Body of pancreas (tissue), 4 donors: ENCODE measurements at places on chromosomes 6 and 20. TPM values are rescaled to one million over a fixed set of nuclear protein-coding genes. Genes with fewer than 3 reads are reported as not detected.

GRCh38 chr6:24391756-24392405 is 10.9 kb upstream of the MRS2 start:
- no peaks in the 10 kb centered on the region for H3K36me3 ChIP-seq
- DNase-seq = no peak
- H3K4me3 ChIP-seq = no peak overlapping the region
- H3K4me1 ChIP-seq = no peaks in the 10 kb centered on the region
- no peak overlapping the region for H3K27ac ChIP-seq
- no peaks in the 10 kb centered on the region for H3K27me3 ChIP-seq

DNA sequence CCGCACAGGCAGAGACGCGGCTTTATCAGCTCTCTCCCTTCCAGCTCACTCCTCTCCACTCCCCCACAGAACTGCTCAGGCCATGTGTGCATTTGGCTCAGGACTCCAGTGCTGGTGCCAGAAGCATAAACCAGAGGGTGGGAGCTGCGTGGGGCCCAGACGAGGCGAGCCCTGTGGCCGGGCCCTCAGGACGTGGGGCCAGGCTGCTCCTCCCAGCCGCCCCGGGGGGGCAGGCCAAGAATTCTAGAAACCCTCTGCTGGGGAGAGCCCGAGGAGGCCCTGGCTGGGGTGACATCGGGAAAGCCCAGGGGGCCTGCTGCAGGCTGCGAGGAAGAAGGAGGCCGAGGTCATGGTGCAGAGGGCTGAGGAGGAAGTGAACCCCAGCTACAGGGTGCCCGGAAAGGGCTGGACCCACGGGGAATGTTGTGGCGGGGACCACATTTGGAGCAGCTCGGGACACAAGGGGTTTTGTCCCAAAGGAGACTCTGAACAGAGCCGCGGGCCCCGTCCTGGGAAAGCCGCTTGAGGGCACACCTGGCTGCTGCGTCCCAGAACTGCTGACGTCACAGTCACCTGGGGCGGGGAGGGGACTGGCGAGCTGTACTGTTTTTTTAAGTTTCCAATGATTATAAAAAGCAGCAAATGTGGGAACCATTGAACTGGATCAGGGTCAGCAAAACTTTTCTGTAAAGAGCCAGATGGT is 107.1 kb downstream of the BANF2 start:
- H3K27ac ChIP-seq = peak overlapping the region; percentile 94
- no peaks in the 10 kb centered on the region for H3K36me3 ChIP-seq
- peaks cover 55% of the 10 kb centered on the region for H3K4me1 ChIP-seq
- DNase-seq = peak; percentile 96
- no peak overlapping the region for H3K4me3 ChIP-seq

DNA sequence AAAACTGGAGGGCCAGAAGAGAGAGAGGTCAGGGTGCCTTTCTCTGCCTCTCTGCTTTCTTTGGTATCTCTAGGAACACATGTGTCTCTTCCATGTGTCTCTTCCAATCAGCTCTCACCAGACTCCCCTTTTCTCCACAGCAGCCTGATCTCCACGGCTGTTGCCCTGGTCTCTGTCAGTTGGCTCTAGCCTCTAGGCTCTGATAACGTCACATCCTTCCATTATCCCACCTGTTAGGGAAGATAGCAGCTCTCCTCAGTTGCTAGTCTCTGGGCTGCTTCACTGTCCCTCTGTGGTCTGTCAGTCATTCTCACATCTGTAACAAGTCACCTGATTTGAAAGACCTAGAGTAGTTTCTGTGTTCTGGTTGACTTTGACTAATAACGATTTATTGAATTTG is 80.2 kb downstream of the PLCB4 start:
- H3K4me1 ChIP-seq = no peaks in the 10 kb centered on the region
- no peak overlapping the region for H3K27ac ChIP-seq
- no peaks in the 10 kb centered on the region for H3K27me3 ChIP-seq
- H3K4me3 ChIP-seq = no peak overlapping the region
- no peak for DNase-seq
- no peaks in the 10 kb centered on the region for H3K36me3 ChIP-seq

Gene REM1
- 1.0 TPM for total RNA-seq

DNA sequence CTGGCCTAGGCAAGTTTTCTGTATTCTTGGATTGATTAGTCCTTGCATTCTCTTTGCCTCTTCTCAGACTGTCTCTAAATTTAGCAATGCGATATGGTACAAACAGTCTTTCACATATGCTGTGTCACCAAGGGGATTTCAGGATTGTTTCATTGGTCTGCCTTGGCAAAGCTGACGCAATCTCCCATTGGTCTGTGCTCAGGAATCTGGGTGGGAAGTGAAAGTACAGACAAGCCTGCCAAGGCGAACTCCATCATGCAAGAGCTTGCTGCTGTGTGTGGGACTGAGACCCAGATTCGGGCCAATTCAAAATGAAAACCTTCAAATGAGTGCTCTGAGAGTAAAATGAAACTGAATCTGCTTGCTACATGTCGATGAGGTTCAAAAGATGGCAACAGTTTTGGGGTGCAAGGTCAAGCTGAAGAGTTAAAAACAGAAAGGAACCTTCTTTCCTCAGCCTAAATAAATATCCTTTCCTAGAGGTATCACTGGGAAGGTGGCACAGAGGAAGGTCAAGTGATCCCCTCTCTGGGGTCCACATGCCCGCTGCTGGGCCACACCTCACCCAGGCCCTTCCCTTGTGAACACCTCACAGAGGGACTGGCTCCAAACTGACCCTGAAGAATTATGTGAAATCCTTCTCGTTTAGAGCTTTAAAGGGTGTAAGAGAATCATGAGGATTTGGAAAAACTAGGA is 198.8 kb upstream of the PREP start:
- H3K27me3 ChIP-seq = no peaks in the 10 kb centered on the region
- H3K4me3 ChIP-seq = no peak overlapping the region
- no peaks in the 10 kb centered on the region for H3K4me1 ChIP-seq
- DNase-seq = peak; percentile 76
- H3K27ac ChIP-seq = peak overlapping the region; percentile 18
- H3K36me3 ChIP-seq = no peaks in the 10 kb centered on the region

Gene OR12D3
- not detected for total RNA-seq

GRCh38 chr6:127950566-127951145 is 49.8 kb upstream of the THEMIS start:
- H3K4me3 ChIP-seq = no peak overlapping the region
- no peaks in the 10 kb centered on the region for H3K36me3 ChIP-seq

Gene LRFN2
- total RNA-seq = not detected

Gene PROKR2
- not detected for total RNA-seq

DNA sequence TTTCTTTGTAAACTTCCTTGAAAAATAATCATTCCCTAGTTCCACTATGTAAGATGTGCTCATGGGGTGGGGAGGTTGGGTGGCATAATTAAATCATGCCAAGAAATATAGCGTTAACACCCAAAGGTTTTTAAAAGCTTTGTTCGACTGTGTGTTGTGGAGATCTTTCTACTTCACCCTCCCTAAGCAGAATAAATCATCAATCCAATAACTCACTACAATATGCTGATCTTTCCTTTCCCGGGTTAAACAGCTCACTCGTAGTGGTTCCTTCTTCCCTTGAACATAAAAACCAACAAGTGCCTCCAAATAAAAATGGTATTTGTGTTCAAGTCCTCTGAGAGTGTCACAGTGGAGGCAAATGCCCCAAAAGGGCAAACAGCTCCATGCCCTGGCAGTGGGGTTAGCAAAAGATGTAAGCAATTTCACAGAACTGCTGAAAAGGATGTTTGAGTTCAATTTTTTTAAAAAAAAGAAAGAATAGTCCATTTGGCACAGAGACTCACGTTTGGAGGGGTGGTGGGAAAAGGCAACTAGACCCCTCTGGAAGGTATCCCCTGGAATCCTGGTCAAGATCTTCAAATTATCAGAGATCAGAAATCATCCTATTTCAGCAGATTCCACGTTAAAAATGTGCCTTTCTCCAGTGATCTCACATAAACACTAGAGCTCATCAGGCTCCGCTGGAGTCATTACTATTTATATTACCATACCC is 99.1 kb downstream of the TFAP2A start:
- no peak for DNase-seq
- H3K27ac ChIP-seq = no peak overlapping the region
- H3K27me3 ChIP-seq = no peaks in the 10 kb centered on the region
- H3K4me3 ChIP-seq = no peak overlapping the region
- no peaks in the 10 kb centered on the region for H3K36me3 ChIP-seq

Gene CFAP61
- total RNA-seq = 0.52 TPM

DNA sequence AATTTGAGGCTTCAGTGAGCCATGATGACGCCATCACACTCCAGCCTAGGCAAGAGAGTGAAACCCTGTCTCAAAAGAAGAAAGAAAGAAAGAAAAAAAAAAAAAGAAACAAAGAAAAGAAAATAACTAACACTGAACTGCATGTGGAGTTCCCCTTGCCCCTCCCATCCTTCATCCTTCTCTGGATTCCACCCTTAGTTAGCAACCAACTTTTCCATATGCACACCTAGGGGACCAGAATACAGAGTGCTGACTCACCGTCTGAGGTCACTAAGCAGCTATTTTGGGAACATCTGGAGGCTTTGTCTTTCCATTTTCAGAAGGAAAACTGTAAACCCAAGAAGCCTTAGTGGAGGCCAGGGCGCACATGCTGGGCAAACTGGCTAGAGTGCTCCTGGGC is 257.4 kb downstream of the MAFB start:
- no peak for DNase-seq
- no peaks in the 10 kb centered on the region for H3K4me1 ChIP-seq
- no peak overlapping the region for H3K27ac ChIP-seq
- H3K4me3 ChIP-seq = no peak overlapping the region
- H3K27me3 ChIP-seq = no peaks in the 10 kb centered on the region

Gene TINAG
- not detected for total RNA-seq

DNA sequence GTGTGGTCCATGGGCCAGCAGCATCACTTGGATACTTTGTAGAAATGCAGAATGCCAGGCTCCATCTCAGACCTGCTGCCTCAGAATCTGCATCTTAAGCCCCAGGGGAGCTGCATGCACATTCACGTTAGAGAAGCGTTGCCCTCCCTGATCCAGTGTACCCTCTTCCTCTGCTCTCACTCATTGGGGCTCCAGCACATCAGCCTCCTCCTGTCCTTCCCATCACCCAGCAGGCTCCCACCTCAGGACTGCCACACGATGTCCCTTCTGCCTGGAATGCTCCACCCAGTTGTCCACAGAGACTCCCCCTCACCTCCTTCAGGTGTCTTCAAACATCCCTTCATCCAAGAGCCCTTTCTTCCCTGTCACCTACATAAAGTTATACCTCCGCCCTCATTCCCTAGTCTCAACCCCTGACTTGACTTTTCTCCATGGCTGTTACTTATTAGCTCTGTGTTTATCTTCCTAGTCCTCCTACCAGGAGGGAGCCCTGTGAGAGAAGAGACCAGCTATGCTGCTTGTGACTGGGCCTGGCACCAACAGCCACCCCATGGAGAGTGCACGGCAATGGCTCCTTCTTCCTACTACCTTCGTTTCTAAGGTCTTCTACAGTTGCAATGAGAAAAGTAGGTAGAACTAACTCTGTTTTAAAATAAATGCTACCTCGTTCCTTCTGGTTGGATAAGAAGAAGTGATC is 3.3 kb upstream of the ACSS1 start:
- no peaks in the 10 kb centered on the region for H3K27me3 ChIP-seq
- DNase-seq = peak; percentile 57
- H3K36me3 ChIP-seq = no peaks in the 10 kb centered on the region
- H3K27ac ChIP-seq = peak overlapping the region; percentile 67
- peaks cover 60% of the 10 kb centered on the region for H3K4me1 ChIP-seq

Gene PXMP4
- 5.2 TPM for total RNA-seq

DNA sequence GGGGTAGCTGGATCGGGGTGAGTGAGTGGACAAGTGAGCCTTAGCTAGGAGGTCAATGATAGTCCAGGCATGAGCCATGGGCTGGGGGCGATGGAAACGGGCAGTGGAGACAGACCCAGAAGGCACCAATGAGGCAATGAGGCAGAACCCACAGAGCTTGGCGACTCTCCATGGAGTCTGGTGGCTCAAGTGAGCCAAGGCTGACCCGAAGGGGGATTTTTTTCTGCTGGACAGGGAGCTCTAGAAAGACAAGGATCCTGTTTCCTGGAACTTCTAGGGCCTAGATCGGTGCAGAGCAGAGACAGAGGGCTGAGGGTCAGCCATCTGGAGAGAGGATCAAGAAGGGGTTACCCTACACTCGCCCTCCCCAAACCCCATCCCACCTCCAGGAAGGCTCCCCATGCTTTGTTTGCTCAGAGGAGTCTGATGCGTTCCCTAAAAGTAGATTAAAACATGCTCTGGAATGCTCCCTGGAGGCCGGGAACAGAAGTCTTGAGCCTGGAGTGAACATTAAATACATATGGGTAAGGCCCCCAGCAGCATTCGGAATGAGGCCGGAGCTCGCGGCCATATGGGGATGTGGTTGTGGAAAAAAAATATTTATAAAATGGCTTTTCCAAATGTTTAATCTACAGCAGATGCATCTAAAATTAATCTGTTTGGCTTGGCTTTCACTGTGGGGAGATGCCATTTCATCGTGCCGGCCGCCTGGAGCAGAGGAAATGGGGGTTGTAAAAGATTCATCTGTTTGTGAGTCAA is 237.8 kb upstream of the PMEPA1 start:
- no peaks in the 10 kb centered on the region for H3K36me3 ChIP-seq
- no peak overlapping the region for H3K27ac ChIP-seq
- no peaks in the 10 kb centered on the region for H3K27me3 ChIP-seq
- H3K4me1 ChIP-seq = no peaks in the 10 kb centered on the region

DNA sequence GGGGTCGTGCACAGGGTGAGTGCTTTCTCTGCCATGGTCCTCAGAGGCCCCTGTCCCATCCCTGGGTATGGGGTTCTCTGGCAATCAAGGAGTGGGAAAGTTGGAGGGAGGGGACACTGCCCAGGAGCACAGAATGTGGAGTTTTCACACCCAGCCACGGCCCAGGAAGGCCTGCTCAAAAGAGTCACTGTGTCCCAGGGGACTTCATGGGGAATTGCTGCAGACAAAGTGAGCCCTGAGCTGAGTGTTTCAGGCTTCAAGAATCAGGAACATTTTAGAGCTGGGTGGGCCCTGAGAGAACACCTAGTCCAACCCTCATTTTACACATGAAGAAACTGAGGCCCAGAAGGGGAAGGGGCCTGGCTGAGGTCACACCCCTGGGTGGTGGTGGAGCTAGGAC is 5.7 kb downstream of the MAPK13 start:
- H3K27me3 ChIP-seq = no peaks in the 10 kb centered on the region
- no peak for DNase-seq
- peaks cover 16% of the 10 kb centered on the region for H3K36me3 ChIP-seq
- no peak overlapping the region for H3K27ac ChIP-seq
- peaks cover 25% of the 10 kb centered on the region for H3K4me1 ChIP-seq

GRCh38 chr6:139841794-139842215 is 467.4 kb upstream of the CITED2 start:
- H3K27me3 ChIP-seq = no peaks in the 10 kb centered on the region
- H3K27ac ChIP-seq = no peak overlapping the region
- no peaks in the 10 kb centered on the region for H3K36me3 ChIP-seq
- DNase-seq = no peak
- no peak overlapping the region for H3K4me3 ChIP-seq

DNA sequence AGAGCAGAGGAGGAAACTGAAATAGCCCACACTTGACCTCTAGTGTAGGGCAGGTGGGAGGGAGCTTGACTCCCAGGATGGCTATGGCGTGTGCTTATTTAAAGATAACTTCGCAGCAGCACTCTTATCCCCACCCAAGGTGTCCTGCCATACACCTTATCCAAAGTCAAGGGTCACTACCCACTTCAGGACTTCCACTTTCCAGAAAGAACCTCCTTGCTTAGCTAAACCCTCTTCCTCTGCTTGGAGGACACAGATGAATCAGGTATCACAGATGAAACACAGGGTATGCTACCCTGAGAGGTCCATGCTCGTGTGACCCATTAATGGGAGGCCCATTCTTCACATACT is 2.3 kb downstream of the RIN2 start:
- H3K27ac ChIP-seq = peak overlapping the region; percentile 92
- no peaks in the 10 kb centered on the region for H3K27me3 ChIP-seq
- H3K4me3 ChIP-seq = no peak overlapping the region
- no peaks in the 10 kb centered on the region for H3K36me3 ChIP-seq
- H3K4me1 ChIP-seq = peaks cover 47% of the 10 kb centered on the region
